Left lung (tissue), 14 donors: ENCODE measurements at places on chromosomes 11 and 22. TPM values are rescaled to one million over a fixed set of nuclear protein-coding genes. Genes with fewer than 3 reads are reported as not detected.

The RABL2B gene
- 27.1 TPM for total RNA-seq

The MPPED2 gene
- 0.26 TPM for total RNA-seq

The CASP5 gene
- total RNA-seq, result 0.50 TPM

The FADS2 gene
- total RNA-seq, result 153 TPM

The SULT4A1 gene
- not detected for total RNA-seq

The SMTNL1 gene
- not detected for total RNA-seq

The KDM4E gene
- not detected for total RNA-seq

The LIF gene
- total RNA-seq, result 8.1 TPM

The RFPL1 gene
- not detected for total RNA-seq

- H3K4me1 ChIP-seq, result peaks cover 82% of the 10 kb centered on the region
- no peaks in the 10 kb centered on the region for H3K27me3 ChIP-seq
- no peak overlapping the region for H3K4me3 ChIP-seq
- no peaks in the 10 kb centered on the region for H3K36me3 ChIP-seq
- H3K27ac ChIP-seq, result no peak overlapping the region
Measured at GRCh38 chr11:937841-938261, 12.2 kb downstream of the AP2A2 start.

GRCh38 chr22:50691521-50691920 is 18.9 kb downstream of the SHANK3 start:
- peaks cover 16% of the 10 kb centered on the region for H3K4me1 ChIP-seq
- no peak overlapping the region for H3K27ac ChIP-seq
- H3K36me3 ChIP-seq, result peaks cover 7% of the 10 kb centered on the region
- no peak for DNase-seq

DNA sequence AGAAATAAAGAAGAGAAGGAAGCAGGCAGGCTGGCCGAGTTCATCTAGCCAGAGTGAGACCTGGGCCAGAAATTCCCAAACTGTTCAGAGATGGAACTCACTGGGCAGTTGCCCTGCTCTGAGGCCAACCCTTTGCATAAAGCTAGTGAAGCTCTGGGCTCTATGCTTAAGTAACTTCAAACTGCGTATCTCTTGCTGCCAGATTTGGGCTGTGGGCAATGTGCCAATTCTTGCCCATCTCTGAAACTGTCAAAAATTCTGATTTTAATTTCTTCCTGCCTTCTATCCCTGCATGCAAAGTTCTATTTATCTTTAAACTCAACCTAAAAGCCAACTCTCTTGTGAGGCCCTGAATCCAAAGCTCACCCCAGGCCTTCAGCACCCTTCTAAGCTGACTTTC is 36.2 kb upstream of the HEPHL1 start:
- no peak overlapping the region for H3K27ac ChIP-seq
- no peak overlapping the region for H3K4me3 ChIP-seq
- no peak for DNase-seq

DNA sequence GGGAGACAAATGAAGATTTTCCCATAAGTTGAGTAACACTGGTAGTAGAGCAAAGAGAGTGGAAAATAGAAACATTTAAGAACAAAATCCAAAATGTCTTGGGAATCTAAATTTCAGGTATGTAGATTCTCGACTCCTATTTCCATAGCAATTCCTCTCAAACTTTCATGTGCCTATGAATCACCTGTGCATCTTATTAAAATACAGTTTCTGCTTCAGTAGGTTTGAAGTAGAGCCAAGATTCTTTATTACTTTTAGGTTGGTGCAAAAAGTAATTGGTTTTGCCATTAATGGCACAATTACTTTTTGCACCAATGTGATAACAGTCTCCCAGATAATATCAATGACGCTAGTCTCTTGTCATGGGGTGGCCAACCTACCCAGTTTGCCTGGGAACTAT is 115.3 kb upstream of the SLC5A12 start:
- no peaks in the 10 kb centered on the region for H3K27me3 ChIP-seq
- H3K4me3 ChIP-seq, result no peak overlapping the region
- H3K4me1 ChIP-seq, result no peaks in the 10 kb centered on the region
- no peak for DNase-seq
- no peaks in the 10 kb centered on the region for H3K36me3 ChIP-seq

DNA sequence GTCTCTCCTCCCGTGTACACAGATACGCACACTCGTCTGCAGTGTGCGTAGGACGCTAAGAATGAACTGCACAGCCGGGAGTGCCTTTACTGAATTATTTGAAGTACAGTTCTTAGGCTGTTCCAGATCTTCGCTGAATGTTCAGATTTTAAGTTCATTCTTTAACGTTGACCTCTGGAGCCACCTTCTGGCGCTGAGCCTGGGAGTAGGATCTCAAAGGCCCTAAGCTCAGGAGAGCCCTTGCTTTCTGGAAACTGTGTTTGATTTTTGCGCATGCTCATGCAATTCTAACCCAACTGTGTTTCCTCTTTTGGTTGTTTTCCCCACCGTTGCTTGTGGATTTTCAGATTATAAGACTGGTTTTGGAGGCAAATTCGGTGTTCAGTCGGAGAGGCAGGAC is 22.8 kb downstream of the CTTN start:
- H3K4me3 ChIP-seq, result no peak overlapping the region
- H3K27ac ChIP-seq, result no peak overlapping the region
- DNase-seq, result no peak
- no peaks in the 10 kb centered on the region for H3K36me3 ChIP-seq

DNA sequence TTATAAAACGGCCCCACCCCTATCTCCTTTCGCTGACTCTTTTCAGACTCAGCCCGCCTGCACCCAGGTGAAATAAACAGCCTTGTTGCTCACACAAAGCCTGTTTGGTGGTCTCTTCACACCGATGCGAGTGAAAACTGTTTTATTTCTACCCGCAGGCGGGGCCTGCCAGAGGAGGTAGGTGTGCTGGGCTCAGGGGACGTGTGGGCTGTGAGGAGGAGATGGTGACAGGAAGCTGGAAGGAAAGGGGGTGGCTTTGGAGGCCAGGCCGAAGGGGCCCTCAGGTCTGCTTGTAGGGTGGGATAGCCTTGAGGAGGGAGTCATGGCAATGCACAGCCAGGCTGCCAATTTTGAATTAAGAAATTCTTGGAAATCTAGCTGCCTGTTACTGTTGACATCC is 21.3 kb upstream of the KRTAP5-7 start:
- no peaks in the 10 kb centered on the region for H3K4me1 ChIP-seq
- no peak overlapping the region for H3K4me3 ChIP-seq
- H3K27me3 ChIP-seq, result no peaks in the 10 kb centered on the region
- H3K27ac ChIP-seq, result no peak overlapping the region
- DNase-seq, result no peak
- peaks cover 55% of the 10 kb centered on the region for H3K36me3 ChIP-seq

- no peak overlapping the region for H3K27ac ChIP-seq
- no peak overlapping the region for H3K4me3 ChIP-seq
- no peaks in the 10 kb centered on the region for H3K27me3 ChIP-seq
Measured at GRCh38 chr11:30991376-30991775, 378.2 kb downstream of the DCDC1 start.

- no peak overlapping the region for H3K27ac ChIP-seq
- DNase-seq, result no peak
- H3K4me3 ChIP-seq, result no peak overlapping the region
- peaks cover 62% of the 10 kb centered on the region for H3K4me1 ChIP-seq
Measured at GRCh38 chr11:65552388-65552951, 5.7 kb downstream of the LTBP3 start.

DNA sequence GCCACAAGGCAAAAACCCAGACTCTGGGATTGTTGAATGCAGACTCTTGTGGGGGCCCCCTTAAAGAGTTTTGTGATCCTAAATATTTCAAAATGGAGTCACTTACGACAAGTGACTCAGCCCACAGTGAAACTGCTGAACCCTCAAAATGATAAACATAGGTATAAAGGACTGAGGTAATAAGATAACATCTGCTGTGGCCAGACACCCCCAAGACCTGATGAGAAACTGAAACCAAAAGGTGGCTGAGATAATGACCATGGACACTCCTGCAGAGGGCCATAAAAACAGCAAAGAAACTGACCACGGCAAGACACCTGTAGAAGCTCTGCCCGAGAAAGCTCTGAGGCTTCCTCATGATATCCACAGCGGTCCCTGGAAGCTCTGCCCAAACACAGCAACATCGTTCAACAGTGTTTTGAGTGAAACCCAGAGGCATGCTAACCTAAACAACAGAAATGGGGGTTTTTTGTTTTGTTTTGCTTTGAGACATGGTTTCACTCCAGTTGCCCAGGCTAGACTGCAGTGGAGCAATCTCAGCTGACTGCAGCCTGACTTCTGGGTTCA is 1.6 kb upstream of the PLAAT4 start:
- DNase-seq, result no peak

GRCh38 chr22:46476547-46476941 is 60.9 kb downstream of the CELSR1 start:
- no peaks in the 10 kb centered on the region for H3K4me1 ChIP-seq
- no peaks in the 10 kb centered on the region for H3K36me3 ChIP-seq
- peaks cover 4% of the 10 kb centered on the region for H3K27me3 ChIP-seq
- no peak overlapping the region for H3K27ac ChIP-seq
- DNase-seq, result no peak

DNA sequence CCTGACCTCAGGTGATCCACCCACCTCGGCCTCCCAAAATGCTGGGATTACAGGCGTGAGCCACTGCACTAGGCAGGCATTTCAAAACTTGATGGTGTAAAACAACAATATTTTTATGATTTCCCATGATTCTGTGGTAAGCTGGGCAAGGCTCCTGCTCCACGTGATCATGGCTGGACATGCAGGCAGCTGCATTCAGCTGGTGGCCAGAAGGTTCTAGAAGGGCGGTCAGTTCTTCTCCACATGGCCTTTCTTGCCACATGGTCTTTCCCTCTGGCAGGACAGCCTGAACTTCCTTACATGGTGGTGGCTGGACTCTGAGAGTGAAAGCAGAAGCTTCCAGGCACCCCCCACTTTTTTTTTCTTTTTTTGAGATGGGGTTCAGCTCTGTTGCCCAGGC is 9.9 kb upstream of the RASD2 start:
- no peaks in the 10 kb centered on the region for H3K36me3 ChIP-seq
- no peak for DNase-seq
- no peaks in the 10 kb centered on the region for H3K4me1 ChIP-seq
- H3K27me3 ChIP-seq, result no peaks in the 10 kb centered on the region
- no peak overlapping the region for H3K27ac ChIP-seq
- H3K4me3 ChIP-seq, result no peak overlapping the region

DNA sequence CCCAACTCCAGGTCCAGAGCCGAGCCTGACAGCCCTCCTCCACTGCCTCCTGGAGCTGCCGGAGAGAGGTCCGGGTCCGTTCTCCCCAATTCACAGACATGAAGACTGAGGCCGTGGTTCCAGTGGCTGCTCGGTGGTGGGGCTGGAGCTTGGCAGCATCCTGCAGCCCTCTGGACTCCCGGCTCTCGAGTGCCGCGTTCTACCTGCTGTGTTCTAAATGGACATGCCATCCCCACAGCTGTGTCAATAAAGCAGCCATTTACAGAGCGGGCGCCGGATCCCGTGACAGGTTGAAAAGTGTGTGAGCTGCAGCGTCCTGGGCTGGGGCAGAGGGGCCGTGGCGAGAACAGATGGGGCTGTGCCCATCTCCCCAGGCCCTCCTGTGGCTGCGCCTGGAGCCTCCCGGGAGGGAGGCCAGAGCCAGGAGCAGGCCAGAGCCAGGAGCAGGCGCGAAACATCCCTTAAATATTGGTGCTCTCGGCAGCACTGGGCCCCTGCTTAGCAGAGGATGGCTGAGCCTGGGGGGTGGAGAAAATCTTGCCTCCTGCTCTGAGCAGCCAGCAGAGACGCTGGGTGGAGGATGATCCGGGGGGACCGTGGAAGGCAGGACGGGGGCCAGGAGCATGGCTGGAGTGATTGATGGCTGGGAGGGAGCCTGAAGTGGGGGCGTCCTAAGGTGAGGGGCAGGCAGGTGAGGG is 46.2 kb downstream of the FLRT1 start:
- no peak overlapping the region for H3K27ac ChIP-seq
- no peaks in the 10 kb centered on the region for H3K27me3 ChIP-seq
- no peak for DNase-seq
- H3K4me1 ChIP-seq, result no peaks in the 10 kb centered on the region
- H3K36me3 ChIP-seq, result no peaks in the 10 kb centered on the region
